ENCODE measurements at places on chromosomes 6 and 20. TPM values are rescaled to one million over a fixed set of nuclear protein-coding genes. Genes with fewer than 3 reads are reported as not detected.

Gene GJA10
- not detected for total RNA-seq

Gene EDN3
- total RNA-seq, result not detected

Gene HLA-DRA
- total RNA-seq, result 228 TPM

Gene FAM217A
- total RNA-seq, result not detected

Gene CLIC5
- 14.3 TPM for total RNA-seq

Gene JAG1
- total RNA-seq, result 83.2 TPM

Gene NHSL1
- 21.9 TPM for total RNA-seq

Gene ULBP2
- total RNA-seq, result 0.34 TPM

Gene C6orf58
- not detected for total RNA-seq

Gene FOXF2
- total RNA-seq, result 0.88 TPM

Gene OTOR
- not detected for total RNA-seq

Gene PRICKLE4
- total RNA-seq, result 4.8 TPM

Gene NRSN1
- total RNA-seq, result 0.34 TPM

Gene NKAPL
- 1.5 TPM for total RNA-seq

Gene MUC21
- not detected for total RNA-seq

Gene ALDH5A1
- total RNA-seq, result 13.4 TPM
